ENCODE measurements at places on chromosomes 13 and 19. TPM values are rescaled to one million over a fixed set of nuclear protein-coding genes. Genes with fewer than 3 reads are reported as not detected.

GRCh38 chr13:27148900-27149299 is 22.7 kb downstream of the USP12 start:
- DNase-seq: no peak

GRCh38 chr19:16441661-16442162 is 30.1 kb downstream of the EPS15L1 start:
- no peak for DNase-seq

The ZNF525 gene
- 2.0 TPM for polyA plus RNA-seq

- DNase-seq: no peak
Observed at GRCh38 chr13:98598043-98598442, 21.1 kb upstream of the STK24 start.

DNA sequence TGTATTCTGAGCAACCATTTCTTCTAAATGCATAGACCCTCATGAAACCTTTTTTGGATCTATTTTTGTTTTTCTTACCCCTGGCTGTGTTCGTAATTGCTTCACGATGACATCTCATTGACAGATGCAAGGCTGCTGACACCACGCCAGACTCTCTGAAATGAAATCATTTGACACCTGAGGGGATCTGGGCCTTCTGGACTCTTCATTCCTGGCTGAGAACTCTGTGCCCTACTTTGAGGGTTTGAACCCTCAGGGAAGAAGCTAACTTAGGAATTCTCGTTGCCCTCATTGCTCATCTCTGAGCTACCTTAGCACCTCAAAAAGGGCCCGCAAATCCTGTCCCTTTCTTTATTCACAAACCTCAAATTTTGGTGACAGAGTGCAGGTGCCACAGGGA is 40.5 kb upstream of the NBEA start:
- no peak for DNase-seq

GRCh38 chr13:89822467-89822866 is 1525.0 kb upstream of the MIR17HG start:
- no peak for DNase-seq

- DNase-seq: peak; percentile 47
Observed at GRCh38 chr19:7699417-7700401, 2.2 kb downstream of the FCER2 start.

The KIR2DL4 gene
- 0.14 TPM for polyA plus RNA-seq

DNA sequence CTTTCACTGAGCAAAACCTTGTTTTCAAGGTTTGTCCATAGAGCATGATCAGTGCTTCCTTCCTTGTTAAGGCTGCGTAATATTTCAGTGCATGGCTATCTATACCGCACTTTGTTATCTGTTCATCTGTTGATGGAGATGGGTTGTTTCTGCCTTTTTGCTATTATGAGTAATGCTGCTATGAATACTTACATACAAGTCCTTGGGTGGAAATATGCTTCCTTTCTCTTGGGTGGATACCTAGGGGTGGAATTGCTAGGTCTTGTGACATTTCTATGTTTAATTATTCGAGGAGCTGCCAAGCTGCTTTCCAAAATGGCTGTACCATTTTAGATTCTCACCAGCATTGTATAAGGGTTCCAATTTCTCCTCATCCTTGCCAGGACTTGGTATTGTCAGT is 70.9 kb downstream of the SPATA13 start:
- DNase-seq: no peak

- DNase-seq: peak; percentile 45
Observed at GRCh38 chr19:10718205-10719196, 622 bp downstream of the DNM2 start.

DNA sequence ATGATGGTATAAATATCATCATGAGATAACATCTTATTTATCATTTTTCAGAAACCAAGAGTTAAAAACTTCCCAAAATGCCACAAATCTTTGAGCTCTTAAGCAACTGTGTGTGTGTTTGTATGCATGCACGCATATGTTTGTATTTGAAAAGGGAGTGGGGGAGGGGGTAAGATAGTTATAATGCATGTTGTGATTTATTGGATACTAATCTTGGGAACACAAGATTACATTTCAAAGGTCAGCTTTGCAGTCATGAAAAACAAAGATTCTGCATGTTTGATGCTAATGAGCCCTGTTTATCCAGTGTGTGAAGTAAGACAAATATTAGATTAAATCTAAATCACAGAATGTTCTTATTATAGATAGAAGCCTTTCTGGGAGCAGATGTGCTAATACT is 355.9 kb downstream of the DCT start:
- no peak for DNase-seq
